SIG-M5 (cell line): ENCODE measurements at places on chromosomes 4 and X.

DNA sequence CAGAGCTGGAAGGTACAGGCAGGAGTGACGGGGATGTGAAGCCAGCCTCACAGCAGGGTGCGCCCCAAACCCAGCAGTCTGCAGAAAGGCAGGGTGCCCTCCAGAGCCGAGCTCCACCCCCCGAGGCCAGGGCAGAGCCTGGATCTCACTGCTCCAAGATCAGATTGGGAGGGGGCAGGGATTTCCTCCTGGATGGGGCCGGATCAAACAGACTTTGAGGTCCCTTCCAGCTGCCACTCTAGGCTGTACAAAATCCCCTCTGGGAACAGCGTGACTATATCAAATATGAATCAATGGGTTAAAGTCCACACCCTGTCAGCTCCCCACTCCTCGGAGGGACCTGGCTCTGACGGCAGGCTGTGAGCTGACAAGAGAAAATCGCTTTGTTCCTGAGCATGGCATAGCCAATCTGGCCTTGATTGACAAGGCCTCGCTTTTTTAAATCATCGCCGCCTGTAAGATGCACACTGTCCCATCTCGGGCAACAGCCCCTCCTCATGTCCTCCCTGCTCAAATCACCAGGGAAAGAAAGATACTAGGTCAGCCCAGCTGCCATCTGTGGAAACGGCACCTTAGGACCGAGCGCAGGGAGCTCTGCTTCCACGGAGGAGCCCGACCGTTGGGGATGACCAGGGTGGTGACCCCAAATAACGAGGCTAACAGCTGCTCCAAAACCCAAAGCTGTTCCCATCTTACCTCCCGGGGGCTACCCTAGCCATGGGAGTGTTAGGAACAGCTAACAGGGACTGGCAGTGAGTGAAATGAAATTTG is 39.9 kb downstream of the PSAPL1 start:
- DNase-seq, result no peak

GRCh38 chr4:83054928-83055327 is 19.9 kb downstream of the COPS4 start:
- no peak for DNase-seq

DNA sequence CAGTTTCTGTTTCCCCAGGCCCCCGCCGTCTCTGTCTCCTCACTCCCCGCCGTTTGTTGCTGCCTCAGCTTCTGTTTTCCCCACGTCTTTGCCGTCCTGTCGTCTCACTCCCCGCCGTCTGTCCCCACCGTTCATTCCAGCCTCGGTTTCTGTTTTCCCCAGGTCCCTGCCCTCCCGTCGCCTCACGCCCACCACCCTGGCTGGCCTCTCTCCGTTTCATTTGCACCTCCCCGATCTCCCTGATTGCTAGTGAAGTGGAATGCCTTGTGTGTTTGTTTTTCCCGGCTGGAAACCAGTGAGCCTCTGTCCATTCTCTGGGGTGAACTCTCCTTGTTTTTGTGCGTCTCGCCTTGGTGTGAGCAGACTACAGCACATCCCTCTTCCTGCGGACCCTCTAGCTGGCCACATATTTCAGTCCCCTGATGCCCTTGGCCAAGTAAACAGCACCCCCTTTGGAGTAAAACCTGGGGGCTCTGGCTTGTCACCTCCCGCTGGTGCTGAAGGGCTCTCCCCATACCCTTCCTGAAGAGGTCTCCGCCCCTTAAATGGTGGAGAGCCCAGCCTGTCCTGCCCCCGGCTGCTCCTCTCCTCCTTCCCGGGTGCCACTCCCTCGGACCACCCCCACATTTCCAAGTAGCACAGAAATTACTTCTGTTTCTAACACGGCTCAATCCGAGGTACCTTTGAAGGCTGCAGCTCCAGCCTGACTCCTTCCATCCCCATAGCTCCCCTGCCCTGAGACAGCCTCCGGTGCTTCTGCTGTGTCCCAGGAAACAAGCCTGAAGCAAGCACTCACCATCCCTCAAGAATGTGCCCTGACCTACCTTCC is 13.2 kb downstream of the TMEM175 start:
- DNase-seq, result no peak

GRCh38 chr4:38166082-38166481 is 205.9 kb downstream of the PTTG2 start:
- DNase-seq, result peak; percentile 71

- no peak for DNase-seq
Measured at GRCh38 chr4:146183209-146183608, 7.7 kb downstream of the LSM6 start.

DNA sequence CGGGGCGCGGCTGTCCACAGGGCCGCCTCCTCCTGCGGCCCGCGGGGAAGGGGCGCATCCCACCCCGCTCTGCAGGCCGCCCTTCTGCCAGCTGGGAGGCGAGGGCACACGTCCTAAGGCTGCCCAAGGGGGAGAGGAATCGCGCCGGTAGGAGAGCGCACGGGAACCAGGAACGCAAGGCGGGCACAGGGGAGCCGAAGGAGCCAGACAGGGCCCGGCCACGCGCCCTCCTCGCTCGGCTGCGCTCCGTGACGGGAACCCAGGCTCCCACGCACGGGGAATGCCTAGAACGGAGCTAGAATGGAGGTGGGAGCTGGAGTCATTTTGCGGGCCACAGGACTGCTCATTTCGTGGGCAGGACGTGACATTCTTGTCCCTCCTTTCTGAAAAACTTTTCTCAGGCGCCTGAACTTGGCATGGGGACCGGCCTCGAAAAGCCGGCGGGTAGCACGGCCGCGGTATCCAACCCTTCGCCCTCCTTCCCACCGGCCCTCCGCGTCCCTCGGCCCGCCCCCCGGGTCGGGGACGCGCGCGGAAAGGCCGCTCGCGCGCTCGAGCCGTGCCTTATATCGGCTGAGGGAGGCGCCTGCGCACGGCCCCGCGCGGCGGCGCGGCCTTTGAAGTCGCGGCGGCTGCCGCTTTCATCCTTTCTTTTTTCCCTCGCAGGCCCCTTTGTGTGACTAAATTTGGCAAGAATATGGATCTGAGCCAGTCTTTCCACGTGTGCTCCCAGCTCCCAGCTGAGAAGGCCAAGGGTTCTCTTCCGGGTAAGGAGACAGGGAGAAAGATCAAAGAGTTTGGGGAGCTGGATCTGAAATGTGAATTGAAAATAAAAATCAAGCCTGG is 4.2 kb upstream of the LEF1 start:
- DNase-seq, result no peak

- no peak for DNase-seq
Measured at GRCh38 chrX:72714478-72714916, 391 bp upstream of the PHKA1 start.

GRCh38 chr4:179867300-179867878 is 2375.8 kb upstream of the TENM3 start:
- DNase-seq, result no peak

- DNase-seq, result no peak
Measured at GRCh38 chr4:145176641-145177432, 3.6 kb downstream of the OTUD4 start.

DNA sequence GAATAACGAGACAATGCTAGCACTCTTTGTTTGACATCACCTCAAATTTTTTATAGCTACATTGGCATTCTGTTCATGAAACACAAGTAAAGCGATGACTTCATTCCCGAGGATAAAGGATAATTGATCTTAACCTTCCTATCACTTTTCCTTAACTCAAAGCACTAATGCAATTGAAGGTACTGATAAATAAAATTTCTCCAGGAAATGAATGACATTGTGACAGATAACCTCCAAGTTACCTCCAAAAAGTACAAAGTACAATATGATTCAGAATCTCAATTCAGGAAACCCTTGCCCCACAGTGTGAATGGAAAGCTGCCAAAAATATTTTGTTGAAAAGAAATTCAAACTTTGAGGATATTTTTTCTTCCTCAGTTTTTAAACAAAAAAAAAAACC is 1.8 kb downstream of the PRSS12 start:
- DNase-seq, result no peak

GRCh38 chr4:129240816-129241215 is 144.9 kb downstream of the C4orf33 start:
- DNase-seq, result no peak

GRCh38 chrX:107480272-107480671 is 30.8 kb downstream of the FRMPD3 start:
- DNase-seq, result no peak

GRCh38 chr4:81504112-81505003 is 32.7 kb upstream of the RASGEF1B start:
- DNase-seq, result no peak

- DNase-seq, result no peak
Measured at GRCh38 chrX:47573341-47574075, 8.7 kb upstream of the TIMP1 start.

DNA sequence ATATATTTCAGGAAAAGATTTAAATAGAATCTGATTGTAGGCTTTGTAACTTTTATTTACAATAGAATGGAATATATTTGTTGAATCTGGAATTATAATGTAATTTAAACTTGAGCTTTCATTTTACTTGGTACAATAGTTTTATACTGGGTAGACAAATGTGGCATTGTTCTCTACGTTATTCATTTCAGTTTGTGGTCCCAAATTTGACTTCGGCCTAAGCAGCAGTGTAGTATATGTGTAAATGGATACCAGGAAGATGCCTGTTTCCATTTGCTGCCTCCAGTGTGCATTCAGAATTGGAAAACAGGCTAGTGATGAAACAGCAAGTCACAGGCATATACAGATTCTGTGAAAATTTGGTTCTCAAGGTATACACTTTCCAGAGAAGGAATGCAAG is 77.8 kb downstream of the CLDN22 start:
- DNase-seq, result no peak

GRCh38 chr4:146486565-146486964 is 35.2 kb downstream of the SLC10A7 start:
- no peak for DNase-seq

DNA sequence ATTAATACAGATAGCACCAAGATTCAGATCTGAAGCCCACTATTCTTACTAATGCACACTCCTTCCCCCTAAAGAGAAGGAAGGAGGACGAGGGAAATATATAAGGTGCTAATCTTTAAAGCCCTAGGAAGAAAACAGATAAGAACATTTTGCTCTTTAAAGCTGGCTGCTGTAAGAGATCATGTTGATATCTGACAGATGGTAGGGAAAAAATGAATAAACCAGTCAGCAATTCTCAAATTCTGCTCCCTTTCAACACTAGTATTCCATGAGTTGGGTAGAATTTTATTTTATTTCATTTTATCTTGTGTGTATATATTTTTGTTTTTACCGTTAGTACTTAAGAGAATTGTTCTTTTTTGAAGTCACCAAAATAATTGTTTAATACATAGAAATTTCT is 19.2 kb downstream of the OTC start:
- DNase-seq, result no peak

DNA sequence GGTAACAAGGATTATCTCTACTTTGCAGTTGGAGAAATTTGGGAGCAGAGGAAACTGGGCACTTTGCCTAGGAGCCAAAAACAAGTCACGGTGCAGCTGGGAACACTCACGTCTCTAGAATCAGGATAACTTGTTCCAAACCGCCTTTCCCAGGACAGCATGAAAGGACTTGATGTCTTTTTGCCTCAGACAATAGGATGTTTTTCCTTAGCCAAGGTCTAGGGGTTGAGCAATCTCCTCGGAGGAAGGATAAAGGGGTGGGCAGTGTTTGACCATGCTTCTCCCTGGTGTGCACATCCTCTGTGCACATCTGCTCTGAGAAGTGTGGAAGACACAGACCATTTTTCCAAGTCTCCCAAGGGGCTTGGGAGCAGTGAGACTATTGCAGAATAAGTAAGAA is 1.7 kb upstream of the SPARCL1 start:
- DNase-seq, result no peak

DNA sequence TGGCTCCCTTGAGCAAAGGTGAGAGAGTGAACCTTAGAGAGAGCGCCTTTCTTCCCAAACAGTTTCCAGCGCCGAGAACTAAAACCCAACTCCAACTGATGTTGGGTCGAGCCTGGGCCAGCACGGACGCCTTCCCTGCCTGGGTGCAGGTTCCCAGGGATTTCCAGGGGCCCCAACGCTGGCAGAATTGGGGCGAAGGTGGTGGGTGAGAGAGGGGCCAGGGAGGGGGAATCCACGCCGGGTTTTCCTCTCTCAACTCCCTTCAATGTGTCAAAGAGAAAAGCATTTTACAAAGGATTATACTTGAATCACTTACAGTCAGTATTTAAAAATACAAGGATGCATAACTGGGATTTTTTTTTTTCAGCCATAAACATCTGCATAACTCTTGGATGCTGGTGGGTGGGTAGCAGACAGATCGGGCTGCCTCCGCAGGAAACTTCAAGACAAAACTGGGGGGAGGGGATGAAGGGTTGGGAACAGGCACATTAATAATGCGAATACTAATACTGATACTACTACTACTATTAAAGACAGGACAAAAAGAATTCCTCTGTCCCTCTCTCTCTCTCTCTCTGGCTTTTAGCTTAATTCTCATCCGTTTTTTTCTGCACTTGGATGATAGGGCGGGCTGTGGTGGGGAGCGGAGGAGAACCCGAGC is 1.3 kb upstream of the ARX start:
- no peak for DNase-seq

DNA sequence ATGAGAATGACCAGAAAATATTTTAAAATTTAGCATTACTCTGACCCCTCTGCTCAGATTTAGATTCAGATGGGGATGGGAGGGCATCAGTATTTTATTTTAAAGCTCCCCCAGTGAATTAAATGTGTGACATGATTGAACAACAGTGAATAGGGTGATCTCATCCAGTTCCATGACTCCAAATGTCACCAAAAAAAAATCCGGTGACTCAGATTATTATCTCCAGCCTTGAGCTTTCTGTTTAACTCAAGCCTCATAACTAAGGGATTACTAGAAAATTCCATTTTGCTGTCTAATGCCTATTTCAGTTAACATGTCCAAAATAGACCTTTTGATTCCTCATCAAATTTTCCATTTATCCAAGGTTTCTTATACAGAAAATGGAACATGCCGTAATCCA is 121.8 kb upstream of the TMEM47 start:
- no peak for DNase-seq

- DNase-seq, result no peak
Measured at GRCh38 chr4:129823105-129823504, 727.2 kb downstream of the C4orf33 start.

DNA sequence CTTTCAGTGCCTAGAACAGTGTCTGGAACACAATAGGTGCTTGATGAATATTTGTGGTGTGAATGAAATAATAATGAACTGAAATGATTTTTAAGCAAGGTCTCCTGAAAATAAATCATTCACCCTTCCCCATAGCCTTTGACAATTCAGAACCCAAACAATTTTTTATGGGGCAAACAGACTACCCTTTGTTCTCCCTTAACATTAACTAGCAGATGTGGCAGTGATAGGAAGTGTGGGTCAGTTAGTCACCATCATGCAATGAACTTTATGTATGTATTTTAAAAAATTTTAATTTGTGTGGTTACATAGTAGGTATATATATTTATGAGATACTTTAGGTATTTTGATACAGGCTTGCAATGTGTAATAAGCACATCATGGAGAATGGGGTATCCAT is 27.2 kb upstream of the CD40LG start:
- DNase-seq, result no peak

DNA sequence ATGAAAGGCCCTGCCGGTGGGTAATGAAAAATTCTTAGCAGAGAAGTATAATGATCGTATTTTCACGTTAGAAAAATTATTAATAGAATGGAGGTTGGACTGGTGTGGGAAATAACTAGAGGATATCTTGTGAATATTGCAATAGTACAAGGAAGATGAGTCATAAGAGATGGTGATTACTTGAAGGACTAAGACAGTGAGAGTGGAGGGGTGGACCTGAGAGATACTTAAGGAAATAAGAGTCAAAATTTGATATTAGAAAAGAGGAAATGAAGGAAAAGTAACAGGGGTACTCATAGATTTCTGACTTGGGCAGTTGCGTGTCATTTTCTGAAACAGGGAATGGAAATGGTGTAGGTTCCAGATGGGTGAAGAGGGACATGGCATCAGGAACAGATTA is 1.7 kb upstream of the USP53 start:
- no peak for DNase-seq
